ENCODE measurements at places on chromosomes 11 and 22.
A peak's percentile ranks its signal among the peaks of the same experiment; 100 is the strongest.

- no peak for DNase-seq
Measured at GRCh38 chr11:77175869-77176539, 48.0 kb downstream of the MYO7A start.

GRCh38 chr11:123125169-123125568 is 63.2 kb upstream of the HSPA8 start:
- no peak for DNase-seq

GRCh38 chr11:10331548-10332289 is 26.8 kb downstream of the ADM start:
- no peak for DNase-seq

GRCh38 chr11:133269267-133269666 is 263.0 kb downstream of the OPCML start:
- no peak for DNase-seq

GRCh38 chr11:117913736-117914397 is 15.3 kb downstream of the TMPRSS13 start:
- no peak for DNase-seq

GRCh38 chr22:19972652-19973550 is 31.3 kb upstream of the TXNRD2 start:
- DNase-seq: no peak

- peak; percentile 87 for DNase-seq
Measured at GRCh38 chr11:10350334-10350733, 45.5 kb downstream of the ADM start.

GRCh38 chr11:63816732-63817131 is 3.5 kb downstream of the SPINDOC start:
- DNase-seq: no peak

GRCh38 chr11:80783561-80783960 is 1342.7 kb upstream of the TENM4 start:
- no peak for DNase-seq

DNA sequence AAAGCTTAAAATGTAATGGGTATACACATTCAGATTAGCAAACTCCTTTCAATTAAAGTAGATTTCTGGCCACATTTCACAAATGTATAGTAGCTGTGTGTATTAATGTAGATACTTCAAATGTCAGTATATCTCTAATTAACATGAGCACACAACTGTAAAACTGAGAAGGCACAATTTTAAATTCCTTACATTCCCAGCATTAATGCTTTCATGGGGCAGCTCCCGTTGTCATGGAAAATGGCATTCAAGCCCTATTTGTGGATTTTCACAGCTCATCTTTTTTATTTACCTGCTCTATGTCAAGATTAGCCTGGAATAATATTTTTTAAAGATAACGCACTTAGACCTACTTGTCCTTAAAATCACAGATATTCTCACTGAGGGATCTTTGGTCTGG is 113.6 kb upstream of the SOX6 start:
- no peak for DNase-seq

DNA sequence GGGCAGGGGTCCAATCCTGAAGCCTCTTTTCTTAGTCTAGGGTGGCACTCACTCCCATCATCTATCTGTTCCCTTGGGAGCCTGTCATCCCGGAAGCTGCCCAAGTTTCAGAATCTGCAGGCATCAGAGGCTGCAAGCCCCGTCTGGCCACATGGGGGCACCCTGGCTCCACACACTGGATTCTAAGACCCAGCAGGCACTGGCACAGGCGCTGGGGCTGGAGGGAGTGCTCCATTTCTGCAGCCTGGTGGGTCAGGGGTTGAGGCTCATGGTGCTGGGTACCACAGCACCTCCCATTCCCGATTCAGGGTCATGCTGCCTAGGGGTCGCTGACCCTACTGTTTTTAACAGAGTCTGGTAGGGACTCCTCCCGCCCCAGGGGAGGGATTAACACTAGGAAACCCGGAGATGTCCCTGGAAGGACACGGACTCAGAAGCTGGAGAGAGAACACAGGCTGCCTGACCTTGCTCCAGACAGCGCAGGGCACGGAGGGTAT is 243.9 kb upstream of the SYN3 start:
- DNase-seq: peak; percentile 45

DNA sequence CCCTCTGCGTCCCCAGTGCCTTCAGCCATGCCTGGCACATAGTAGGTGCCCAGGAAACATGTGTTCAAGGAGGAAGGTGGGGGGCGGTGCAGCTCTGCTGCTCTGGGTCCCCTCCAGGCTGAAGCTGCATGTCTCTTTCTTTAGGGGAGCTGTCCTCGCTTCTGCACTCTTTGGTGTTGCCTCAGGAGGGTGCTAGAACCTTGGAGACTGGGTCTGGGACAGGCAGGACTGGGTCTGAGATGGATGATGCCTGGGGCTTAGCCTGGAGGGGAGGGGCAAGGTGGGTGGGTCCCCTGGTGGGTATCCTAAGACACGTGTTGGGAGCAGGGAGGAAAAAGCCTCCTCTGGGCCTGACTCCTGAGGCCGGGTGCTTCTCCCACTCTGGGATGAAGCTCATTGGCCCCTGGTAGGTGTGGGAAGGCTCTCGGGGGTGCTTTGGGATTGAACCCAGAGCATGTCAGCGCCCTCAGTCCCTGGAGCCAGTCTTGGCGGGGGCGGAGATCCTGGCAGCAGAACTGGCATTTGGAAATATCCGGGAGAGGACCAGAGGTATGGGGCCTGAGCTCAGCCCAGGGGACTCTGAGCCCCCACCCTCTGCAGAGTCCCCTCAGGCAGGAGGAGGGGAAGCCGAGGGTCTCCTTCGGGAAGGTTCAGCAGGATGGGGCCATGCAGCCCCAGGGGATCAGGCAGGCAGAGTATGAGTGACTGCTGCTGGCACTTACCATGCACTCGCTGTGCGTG is 6.7 kb upstream of the GSTP1 start:
- no peak for DNase-seq

- peak; percentile 63 for DNase-seq
Measured at GRCh38 chr11:125886997-125887372, 483 bp upstream of the HYLS1 start.

- no peak for DNase-seq
Measured at GRCh38 chr11:115242982-115243381, 261.2 kb downstream of the CADM1 start.

DNA sequence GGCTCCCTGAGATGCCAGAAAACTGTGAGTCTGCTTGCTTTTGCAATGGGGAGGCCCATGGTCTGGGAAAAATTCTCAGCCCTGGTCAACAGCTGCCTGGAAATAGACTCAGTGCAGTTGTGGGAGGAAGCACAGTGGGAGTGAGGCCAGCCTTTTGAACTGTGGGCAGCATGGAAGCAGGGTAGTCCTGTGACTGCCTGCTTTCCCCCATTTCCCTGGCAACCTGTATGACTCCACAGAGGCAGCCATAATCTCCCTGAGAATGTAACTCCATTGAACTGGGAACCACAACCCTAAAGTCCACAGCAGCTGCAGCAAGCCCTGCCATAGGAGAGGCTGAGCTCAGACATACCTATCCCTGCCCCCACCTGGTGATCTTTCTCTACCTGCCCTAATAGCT is 494.6 kb upstream of the FAT3 start:
- DNase-seq: no peak

Data from PC-3 (cell line).